Nucleus accumbens (tissue), 56 donors: ENCODE measurements at places on chromosomes 11 and 22.

- no peak for DNase-seq
Measured at GRCh38 chr11:45525393-45525792, 140.0 kb downstream of the CHST1 start.

DNA sequence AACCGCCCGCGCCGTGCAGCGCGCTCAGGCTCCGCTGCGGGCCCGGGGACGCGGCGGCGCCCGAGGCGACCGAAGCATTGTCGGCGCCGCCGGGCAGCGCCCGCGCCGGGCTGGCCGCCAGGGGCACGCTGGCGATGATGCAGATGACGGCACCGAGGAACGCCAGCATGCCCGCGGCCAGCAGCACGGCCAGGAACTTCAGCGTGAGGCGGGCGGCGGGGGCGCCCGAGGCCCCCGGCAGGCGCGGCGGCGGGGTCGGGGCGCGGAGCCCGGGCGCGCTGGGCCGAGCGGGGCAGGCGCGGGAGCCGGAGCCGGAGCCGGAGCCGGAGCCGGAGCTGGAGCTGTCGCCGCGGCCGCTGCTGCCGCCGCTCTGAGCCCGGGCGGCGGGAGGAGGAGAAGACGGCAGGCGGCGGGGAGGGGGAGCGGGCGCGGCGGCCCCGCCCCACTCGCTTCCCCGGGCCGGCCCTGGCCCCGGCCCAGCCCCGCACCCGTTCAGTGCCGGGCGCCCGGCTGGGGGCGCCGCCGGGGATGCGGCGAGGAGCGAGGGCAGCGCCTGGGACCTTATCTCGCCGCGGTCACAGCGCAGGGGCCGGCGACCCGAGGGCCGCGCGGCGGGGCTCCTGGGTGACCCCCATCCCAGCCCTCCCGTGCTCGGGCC lies at the start of gene NPTXR:
Gene NPTXR (minus strand): TSS at position 372 of the 658 bp plus-strand sequence.
- peak; percentile 60 for DNase-seq

DNA sequence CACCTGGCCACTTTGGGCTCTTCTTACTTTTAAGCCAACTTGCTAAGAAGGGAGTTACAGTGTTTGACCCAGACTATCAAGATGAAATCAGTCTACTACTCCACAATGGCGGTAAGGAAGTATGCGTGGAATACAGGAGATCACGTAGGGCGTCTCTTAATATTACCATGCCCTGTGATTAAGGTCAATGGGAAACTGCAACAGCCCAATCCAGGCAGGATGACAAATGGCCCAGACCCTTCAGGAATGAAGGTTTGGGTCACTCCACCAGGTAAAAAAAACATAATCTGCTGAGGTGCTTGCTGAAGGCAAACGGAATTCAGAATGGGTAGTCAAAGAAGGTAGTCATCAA lies 1.0 kb upstream of the YPEL4 start:
- no peak for DNase-seq

DNA sequence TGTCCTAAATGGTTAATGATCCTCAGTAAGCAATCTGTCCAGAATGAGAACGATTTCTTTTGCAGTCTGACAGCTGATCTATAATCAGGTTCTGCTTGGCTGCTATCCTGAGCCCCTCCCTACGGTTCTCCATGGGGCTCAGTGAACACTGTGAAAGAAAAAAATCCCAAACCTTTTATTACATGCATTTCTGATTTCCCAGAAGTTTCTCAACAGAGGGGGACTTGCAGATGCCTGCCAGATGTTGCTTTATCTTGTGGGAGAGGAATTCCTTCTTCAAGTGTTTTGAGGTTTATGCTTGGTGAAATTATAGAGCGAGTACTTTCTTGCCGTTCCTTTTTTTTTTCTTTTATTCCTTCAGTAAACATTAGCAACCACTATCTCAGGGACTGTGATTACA lies 531.9 kb upstream of the ISX start:
- no peak for DNase-seq

GRCh38 chr11:106507645-106508306 lies 430.3 kb downstream of the AASDHPPT start:
- no peak for DNase-seq

- DNase-seq: no peak
Measured at GRCh38 chr11:8532475-8532874, 61.6 kb downstream of the STK33 start.

GRCh38 chr22:46619830-46620501 lies at the start of gene GRAMD4:
GRAMD4 (plus strand) TSS chr22:46620386; CDS start chr22:46626800, 6,414 bp downstream.
- peak; percentile 73 for DNase-seq

- no peak for DNase-seq
Measured at GRCh38 chr11:130261571-130261970, 53.1 kb downstream of the ZBTB44 start.

GRCh38 chr11:70935006-70935768 lies 317.2 kb downstream of the SHANK2 start:
- no peak for DNase-seq

DNA sequence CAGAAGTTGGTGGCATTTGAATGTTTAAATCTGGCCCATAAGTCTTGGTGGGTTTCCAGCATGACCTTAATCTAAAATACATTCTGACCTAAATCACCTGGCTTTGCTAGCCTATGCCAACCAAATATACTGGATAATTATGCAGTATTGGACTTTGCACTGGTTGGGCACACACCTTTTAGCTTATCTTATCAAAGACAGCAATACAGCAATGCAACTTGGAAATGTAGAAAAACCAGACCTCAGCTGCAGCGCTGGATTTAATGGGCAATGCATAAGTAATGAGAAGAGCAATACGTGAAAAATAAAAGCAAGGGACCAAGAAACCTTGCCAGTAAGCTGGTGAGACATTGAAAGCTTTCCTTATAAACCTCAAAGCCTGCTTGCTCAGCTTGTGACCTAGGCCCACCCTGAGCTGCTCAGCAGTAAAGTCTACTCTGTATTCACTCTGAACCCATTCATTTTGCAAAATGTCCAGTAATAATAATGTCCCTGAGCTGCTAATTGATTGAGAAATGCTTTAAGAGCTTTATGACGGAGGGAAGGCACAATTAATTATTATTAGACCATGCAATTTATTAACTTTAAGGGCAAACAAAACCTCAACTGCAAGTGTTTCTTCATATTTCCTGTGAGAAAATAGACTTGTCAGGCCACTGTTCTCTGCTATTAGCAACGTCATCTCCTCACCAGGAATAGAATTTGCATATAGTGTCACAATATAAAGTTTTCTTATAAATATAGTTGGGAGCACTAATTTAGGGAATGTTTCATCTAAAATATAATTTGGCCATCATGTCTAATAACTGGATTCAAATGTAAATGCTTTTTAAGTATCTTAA lies 49.4 kb upstream of the CEP295 start:
- no peak for DNase-seq

DNA sequence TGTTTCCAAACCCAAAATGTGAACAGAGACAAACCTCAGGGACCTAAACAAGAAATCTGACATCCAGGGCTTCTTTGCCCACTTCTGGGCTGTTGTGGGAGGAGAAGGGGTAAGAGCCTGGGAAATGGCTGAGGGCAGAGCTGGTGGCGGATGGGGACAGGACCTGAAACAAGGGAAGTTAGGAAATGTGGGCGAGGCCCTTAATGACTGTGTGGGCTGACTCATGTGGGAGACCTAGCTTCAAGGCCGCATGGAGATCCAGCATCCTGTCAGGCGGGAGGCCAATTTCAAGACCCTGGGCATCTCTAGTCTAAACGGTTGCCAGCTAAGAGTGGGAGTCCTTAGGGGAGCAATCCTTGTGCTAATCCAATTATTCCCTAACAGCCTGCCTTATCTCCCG lies 2.1 kb upstream of the OAF start:
- DNase-seq: no peak

DNA sequence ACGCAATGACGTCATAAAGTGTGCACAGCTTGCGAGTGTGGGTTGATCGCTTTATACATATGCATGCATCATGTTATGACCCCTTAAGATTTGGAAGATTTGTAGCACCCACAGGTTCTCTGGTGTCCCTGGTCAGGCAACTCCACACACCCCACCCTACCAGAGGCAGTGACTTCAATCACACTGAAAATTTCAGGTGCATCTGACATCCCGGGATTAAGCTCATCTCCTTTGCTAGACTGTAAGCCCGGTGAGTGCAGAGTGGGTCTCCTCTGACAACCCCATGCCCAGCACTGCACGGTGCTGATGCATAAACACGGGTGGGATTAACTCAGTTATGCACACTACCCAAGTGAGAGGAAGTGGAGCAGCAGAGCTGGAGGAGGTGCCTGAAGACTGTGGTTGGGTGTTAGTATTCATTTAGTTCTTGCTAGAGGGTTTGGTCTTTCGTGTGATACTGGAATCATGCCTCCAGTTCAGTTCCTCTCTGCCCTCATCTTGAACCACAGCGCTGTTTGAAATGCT lies 6.5 kb downstream of the ARSA start:
- no peak for DNase-seq

GRCh38 chr22:43860831-43861230 lies 1.5 kb downstream of the SULT4A1 start:
- no peak for DNase-seq

DNA sequence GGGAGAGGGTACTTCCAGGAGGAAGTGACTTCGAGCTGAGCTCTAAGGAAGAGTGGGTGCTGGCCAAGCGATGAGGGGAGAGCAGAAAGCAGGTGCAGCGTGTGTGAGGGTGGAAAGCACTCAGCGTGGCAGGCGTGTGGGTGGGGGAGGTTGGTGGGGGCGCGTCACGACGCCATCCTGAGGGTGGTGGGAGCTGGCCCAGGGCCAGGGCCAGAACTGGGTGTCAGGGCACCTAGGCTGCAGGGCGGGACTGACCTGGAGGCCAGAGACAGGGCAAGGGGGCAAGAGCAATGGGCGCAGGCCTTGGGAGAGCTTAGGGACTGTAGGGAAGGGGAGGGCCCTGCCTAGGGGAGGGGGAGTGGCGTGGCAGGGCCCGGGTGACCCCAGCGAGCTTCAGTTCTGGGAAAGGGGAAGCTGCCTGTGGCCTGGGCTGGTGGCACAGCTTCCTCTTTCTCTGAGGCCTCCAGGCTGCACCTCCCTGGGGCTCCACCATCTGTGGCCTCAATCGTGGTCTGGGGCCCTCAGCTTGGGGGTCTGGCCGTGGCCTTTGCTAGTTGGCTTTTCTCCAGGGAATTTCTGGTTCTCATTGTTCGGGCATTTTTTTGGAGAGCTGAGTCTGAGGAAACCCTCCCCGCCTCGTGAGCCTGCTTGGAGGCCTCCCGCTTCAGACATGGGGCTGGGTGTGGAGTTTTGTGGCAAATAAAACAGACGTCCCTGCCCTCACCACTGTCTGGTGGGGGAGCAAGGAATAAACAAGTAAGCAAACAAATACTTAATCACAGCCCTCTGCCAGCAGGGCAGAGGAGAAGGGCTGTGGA lies 8.9 kb downstream of the RELT start:
- DNase-seq: no peak

DNA sequence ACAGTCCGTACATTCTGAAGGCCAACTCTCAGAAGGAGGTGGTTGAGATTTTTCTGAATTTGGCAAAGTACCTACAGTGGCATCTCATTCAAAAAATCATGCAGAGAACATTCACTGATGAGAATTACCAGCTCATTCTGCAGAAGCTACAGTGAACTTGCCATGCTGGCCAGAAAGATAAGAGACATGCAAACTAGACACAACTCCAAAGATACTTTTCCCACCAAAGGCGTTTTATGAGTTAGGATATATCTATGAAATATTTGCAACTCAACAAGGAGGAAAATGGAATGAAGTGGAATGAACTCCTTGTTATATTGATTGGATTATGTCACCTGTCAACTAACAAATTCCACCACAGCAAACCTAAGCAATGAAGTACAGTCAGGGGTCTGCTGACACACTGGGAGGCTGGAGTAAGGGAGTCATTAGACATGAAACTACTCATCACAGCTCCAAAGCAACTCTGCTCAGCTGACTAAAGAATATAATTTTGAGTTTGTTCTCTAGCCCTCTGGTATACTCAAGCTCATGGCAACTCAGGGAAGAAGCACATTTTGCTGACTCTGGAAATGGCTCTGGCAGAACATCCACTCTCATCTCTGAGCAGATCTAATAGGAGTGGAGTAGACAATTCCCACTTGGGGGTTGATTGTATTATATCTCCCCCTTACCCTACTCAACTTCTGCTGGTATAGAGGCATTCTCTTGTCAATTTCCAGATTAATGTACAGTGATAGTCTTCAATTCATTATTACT lies 22.9 kb downstream of the MAML2 start:
- DNase-seq: no peak

- DNase-seq: no peak
Measured at GRCh38 chr11:61958590-61958989, 8.4 kb downstream of the BEST1 start.

- DNase-seq: no peak
Measured at GRCh38 chr11:60145677-60146076, 37.2 kb downstream of the MS4A6A start.

DNA sequence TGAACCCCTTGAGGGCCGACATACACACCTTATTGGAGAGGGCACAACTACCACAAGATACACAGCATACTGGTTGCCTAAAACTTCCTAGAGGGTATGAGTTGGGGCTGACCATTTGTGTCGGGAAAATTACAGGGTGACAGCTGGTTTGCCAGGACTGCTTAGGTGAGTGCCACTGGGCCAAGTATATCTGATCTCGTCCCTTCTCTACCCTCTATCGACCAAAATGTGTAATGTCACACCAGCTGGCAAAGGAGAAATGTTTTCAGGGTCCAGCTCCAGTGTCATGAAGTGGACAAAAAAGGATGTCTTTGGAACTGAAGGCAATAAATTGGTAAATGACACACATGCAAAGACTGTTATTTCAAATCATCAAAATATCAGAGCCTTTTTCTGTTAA lies 126.1 kb downstream of the PGR start:
- DNase-seq: no peak

DNA sequence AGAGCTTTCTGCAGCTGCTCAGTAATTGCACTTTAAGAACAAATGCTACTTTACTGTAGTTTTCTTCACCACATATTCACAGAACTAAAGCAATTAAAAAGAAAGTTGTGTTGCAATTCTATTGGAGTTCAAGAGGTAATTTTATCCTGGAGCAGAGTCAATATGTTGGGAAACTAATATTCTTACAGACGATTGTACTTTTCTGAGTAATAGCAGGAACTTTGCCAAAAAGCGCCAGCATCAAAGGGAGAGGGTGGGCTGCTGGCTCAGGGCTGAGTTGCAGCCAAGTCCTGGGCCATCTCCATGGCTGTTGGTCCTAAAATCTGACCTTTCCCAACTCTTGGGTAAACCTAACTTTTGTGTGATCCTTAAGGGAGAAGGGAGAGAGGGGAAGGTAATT lies 73.6 kb upstream of the MYO18B start:
- DNase-seq: no peak

- DNase-seq: no peak
Measured at GRCh38 chr22:48407256-48407955, 1420.3 kb downstream of the BRD1 start.

GRCh38 chr11:96146765-96147164 lies 196.2 kb downstream of the MAML2 start:
- DNase-seq: no peak

- DNase-seq: no peak
Measured at GRCh38 chr11:65573391-65574079, 1.2 kb downstream of the FAM89B start.

DNA sequence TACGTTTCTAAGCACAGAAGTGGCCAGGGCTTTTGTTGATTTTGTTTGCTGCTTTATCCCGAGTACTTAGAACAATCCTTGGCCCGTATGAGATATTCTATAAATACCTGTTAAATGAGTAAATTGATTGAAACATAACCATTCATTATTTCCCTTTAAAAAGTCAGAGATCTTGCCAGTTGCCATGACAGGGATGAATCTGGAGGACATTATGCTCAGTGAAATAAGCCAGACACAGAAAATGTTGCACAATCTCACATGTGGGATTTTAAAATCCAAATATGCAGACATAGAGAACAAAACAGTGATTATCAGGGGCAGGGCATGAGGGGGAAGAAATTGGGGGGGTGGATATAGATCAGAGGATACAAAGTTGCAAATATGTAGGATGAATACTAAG lies 1240.1 kb downstream of the LRRC4C start:
- DNase-seq: no peak

- DNase-seq: no peak
Measured at GRCh38 chr22:40628354-40629042, 8.0 kb downstream of the MRTFA start.
